Peyer's patch (tissue), 4 donors: ENCODE measurements at places on chromosomes 16 and 17. TPM values are rescaled to one million over a fixed set of nuclear protein-coding genes. Genes with fewer than 3 reads are reported as not detected.

CDR2 gene
- total RNA-seq = 26.4 TPM

GRCh38 chr16:1548727-1549126, 15.3 kb downstream of the TMEM204 start:
- no peak overlapping the region for H3K27ac ChIP-seq
- no peak overlapping the region for H3K4me3 ChIP-seq
- no peak for DNase-seq

DNA sequence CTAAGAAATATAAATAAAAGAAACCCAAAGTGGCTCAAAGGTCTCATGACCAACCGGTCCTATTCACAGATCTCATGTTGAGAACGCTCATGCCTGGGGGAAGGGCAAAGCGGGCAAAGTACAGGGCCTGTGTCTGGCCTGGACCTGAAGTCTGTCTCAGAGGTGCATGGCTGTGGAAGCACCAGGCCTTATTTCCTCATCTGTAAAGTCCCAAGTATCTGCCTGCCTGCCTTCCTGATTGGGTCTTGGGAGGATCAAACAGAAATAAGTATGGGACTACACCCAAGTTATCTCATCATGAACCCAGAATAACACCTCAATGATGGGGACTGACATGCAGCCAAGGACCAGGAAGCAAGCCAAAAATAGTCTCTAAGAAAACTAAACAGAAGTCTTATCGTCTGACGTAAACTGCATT, 14.2 kb downstream of the AXIN2 start:
- H3K27ac ChIP-seq = no peak overlapping the region
- no peaks in the 10 kb centered on the region for H3K27me3 ChIP-seq
- H3K4me3 ChIP-seq = no peak overlapping the region
- no peaks in the 10 kb centered on the region for H3K36me3 ChIP-seq
- no peak for DNase-seq

TBC1D26 gene
- total RNA-seq = not detected

SSTR5 gene
- total RNA-seq = 1.5 TPM

DNA sequence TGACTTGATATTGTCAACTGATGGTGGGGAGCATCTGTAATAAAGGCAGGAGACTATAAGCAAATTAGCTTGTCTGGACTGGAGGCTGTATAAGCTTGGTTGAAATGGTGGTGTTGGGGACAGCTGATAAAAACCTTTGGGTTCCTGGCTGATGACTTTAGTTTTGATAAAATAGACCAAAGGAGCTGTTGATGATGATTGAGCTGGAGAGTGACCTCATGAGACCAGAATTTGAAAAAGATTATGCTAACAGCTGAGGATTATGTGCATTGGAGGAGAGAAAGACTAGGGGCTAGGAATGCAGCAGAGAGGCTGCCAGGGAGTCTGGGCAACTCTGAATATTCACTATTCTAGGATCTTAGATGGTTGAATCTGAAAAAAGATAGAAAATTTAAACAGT, 8.7 kb upstream of the CDC27 start:
- no peaks in the 10 kb centered on the region for H3K4me1 ChIP-seq
- H3K36me3 ChIP-seq = no peaks in the 10 kb centered on the region
- H3K27me3 ChIP-seq = no peaks in the 10 kb centered on the region
- H3K4me3 ChIP-seq = no peak overlapping the region
